Left ventricle myocardium inferior (tissue), 1 donor: ENCODE measurements at places on chromosomes 7 and 10.

GRCh38 chr10:124688386-124688785 is 55.8 kb downstream of the FAM53B start:
- no peaks in the 10 kb centered on the region for H3K27me3 ChIP-seq
- no peak overlapping the region for H3K4me3 ChIP-seq
- DNase-seq, result no peak
- H3K36me3 ChIP-seq, result peaks cover 15% of the 10 kb centered on the region

GRCh38 chr10:122490786-122491680 is 29.7 kb downstream of the HTRA1 start:
- peaks cover 71% of the 10 kb centered on the region for H3K4me1 ChIP-seq
- H3K27ac ChIP-seq, result no peak overlapping the region
- H3K4me3 ChIP-seq, result no peak overlapping the region

DNA sequence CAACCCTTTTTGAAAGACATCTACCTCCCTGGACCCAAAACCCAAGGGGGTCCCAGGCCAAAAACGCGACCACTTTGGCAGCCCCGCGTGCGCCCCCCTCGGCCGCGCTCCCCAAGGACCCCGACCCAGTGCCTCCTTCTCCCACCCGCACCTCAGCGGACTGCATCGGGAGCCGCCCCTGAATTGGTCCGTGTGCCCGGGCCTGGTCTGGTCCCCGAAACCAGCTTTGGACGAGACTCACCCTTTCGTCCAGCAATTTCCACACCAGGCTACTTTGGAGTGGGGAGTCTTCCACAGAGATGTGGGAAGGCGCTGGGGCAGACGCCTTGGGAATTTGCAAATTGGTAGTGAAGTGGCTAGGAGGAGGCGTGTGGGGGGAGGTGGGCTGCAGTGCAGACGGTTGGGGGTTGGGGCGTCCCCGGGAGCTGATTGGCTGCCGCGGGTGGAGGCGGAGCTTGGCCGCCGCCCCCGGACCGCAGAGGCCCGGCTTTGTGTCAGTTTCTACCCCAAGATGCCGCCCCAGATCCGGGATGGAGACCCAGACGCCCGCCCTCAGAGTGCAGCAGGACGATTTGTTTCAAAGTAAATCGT is 16.9 kb downstream of the TCAF1 start:
- DNase-seq, result peak; percentile 34
- peak overlapping the region; percentile 61 for H3K4me3 ChIP-seq
- peaks cover 48% of the 10 kb centered on the region for H3K4me1 ChIP-seq
- H3K36me3 ChIP-seq, result peaks cover 12% of the 10 kb centered on the region

GRCh38 chr10:126250527-126251310 is 137.6 kb downstream of the ADAM12 start:
- H3K36me3 ChIP-seq, result no peaks in the 10 kb centered on the region
- no peaks in the 10 kb centered on the region for H3K4me1 ChIP-seq
- H3K27me3 ChIP-seq, result peaks cover 25% of the 10 kb centered on the region
- DNase-seq, result no peak
- H3K4me3 ChIP-seq, result no peak overlapping the region

DNA sequence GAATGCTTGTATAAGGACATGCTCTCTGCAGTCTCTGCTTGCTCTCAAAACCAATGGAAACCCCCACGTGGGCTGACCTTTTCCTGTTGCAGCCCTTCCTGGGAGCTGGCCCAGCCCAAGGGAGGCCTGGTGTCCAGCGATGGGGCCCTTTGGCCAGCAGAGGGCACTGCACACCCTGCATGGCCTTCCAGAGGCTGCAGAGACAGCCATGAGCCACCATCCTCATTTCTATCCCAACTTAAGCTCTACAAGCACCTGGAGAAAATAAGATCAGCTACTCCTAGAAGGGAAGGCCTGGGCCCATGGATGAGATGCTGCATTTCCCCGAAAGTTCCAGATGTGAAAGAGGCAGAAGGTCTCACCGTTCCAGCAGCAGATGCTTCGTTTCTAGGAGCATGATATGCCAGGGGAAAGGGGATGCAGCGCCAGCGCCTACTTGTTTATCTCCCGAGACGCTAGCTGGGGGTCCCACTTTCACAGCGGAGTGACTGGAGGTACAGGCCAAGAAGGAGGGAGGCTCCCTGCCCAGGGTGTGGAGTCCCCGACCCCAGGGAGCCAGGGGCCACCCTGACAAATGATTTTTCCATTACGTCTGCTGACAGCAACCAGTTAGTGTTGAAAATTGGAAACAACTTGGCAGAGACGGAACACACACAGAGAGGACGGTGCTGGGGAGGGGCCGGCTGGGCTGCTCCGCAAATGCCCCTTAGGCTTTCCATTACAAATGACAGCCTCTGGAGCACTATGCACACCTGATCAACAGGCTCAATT is 106.4 kb downstream of the ZRANB1 start:
- H3K27me3 ChIP-seq, result no peaks in the 10 kb centered on the region
- peaks cover 90% of the 10 kb centered on the region for H3K4me1 ChIP-seq
